Central memory CD8-positive, alpha-beta T cell (primary cell): ENCODE measurements at places on chromosomes 7 and 10.

DNA sequence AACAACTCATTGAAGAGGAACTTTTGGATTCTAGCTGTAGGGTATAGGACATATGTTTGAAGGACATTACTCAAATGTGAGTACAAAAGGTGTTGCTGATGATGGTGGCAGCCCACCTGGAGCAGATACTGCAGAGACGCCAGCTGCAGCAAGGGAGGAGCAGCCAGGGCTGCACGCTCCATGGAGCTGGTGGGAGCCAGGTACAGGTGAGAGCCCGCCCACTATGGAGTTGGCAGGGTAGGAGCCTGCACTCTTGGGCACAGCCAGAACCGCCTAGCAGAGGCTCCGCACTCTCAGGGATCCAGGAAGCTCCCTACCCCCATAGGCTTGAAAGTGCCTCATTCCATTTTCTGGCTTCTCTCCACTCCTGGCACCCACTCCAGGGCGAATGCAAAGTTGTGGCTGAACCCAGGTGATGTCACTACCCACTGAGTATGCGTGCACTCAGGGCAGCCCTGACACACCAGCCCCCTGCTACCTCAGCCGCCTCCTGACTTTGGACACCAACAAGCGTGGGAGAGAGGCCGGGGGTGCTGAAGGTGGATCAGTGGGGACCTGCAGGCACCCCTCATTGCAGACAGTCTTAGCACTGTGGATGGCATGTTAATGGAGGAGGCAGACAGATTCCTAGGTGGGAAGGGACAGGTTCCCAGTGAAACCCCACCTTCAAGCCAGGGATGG, 761.1 kb downstream of the IPMK start:
- no peak for DNase-seq

DNA sequence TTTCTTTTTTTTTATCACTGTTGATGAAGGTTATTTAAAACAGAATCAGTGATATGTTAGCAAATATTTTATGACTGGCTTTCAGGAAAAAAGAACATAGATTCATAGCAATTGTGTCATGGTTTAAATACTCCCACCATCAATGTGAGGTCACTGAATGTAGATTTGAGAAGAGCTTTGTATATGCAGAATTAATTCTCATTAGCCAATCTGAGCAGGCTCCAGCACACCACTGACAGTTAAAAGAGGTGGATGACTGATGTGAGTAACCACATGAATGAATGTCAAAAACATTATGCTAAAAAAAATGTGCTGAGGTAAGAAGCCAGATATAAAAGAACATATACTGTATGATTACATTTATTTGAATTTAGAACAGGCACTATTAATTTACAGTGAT, 174.8 kb upstream of the KAT6B start:
- DNase-seq, result no peak

DNA sequence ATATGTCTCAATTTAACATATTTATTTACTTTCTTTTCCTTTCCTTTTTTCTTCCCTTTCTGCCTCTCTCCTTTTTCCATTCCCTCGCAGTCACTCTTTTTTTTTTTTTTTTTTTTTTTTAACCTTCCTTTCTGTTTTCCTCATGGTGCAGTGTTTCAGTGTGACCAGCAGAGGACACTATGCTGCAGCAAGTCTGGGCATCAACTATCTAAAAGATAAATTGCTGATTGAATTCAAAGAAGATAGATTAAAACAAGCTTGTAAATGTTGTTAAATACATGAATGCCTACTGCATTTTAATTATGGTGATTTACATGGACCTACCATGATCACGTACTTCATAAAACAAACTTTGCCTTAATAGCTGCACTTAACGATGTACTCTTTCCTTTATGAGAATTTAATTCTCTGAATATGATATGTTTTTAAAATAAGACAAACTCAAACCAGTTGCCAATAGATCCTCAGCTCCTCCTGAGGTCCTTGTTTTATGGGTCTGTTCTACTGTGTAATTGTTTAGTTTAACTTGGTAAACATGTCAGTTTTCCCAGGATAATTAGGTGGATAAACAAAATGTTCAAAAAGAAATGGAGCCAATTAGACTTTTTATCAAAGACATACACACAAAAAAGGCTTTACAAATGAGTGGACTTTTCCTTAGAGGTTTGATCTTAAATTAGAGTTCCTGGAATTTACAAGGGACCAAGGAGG, 101.0 kb upstream of the AGR3 start:
- DNase-seq, result no peak

- peak; percentile 72 for DNase-seq
Measured at GRCh38 chr7:1044189-1045068, at the start of gene GPR146. GPR146 (plus strand) TSS chr7:1044546; CDS start chr7:1057516, 12,970 bp downstream.

GRCh38 chr10:18264466-18265050, 124.3 kb downstream of the CACNB2 start:
- DNase-seq, result no peak

GRCh38 chr7:151723321-151723720, 153.6 kb downstream of the PRKAG2 start:
- DNase-seq, result no peak

DNA sequence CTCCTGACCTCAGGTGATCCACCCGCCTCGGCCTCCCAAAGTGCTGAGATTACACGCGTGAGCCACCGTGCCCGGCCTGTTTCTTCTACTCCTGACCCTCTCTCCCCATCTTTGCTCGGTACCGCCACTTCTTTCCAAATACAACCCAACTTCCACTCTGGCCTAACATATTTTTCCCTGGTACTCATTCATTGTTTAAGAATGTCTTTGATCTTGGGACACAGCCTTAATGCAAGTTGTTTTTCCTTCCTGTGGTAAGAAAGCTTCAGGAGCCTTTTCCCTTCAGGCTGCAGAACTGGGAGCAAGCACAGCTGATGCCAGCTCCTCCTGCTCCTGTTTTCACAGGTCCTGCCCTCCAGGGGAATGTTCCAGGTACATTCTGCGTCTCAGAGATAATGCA, 13.7 kb downstream of the CALML3 start:
- no peak for DNase-seq

- DNase-seq, result no peak
Measured at GRCh38 chr7:935874-936385, 18.6 kb downstream of the ADAP1 start.

DNA sequence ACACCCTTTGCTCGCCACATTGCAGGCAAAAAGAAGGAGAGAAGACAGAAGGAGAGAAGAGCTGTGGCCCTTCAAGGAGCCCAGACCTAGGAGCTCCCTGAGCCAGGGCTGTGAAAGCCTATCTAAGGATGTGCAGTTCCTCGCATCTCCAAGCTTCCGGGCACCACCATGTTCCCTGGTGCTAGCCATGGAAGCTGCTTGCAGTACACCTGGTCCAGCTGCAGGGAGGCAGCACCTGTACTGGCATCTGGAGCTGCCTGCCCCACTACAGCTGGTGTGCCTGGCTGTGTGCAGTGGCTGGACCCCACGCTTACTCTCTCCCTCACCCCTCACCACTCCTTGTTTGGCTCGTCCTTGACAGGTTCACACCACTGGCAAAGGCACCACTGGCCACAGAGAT, 1111.8 kb upstream of the POT1 start:
- DNase-seq, result no peak

GRCh38 chr7:116802144-116802745, 60.1 kb upstream of the CAPZA2 start:
- DNase-seq, result no peak

GRCh38 chr10:12193193-12193592, 2.5 kb downstream of the NUDT5 start:
- no peak for DNase-seq

DNA sequence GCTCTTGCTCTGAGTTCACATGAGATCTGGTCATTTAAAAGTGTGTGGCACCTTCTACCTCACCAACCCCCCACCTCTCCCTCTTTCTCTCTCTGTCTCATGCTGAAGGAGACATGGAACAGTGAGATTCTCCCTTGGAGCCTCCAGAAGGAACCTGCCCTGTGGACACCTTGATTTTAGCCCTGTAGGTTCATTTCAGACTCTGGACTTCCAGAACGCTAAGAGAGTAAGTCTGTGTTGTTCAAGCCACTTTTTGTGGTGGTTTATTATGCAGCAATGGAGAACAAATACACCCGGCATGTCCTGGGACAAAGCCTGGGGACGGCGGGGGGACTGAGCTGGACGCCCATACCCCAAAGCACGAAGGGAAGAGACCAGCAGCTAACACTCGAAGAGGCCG, 20.7 kb upstream of the GIMAP8 start:
- peak; percentile 4 for DNase-seq

- DNase-seq, result no peak
Measured at GRCh38 chr10:125113691-125114371, 46.5 kb downstream of the CTBP2 start.

DNA sequence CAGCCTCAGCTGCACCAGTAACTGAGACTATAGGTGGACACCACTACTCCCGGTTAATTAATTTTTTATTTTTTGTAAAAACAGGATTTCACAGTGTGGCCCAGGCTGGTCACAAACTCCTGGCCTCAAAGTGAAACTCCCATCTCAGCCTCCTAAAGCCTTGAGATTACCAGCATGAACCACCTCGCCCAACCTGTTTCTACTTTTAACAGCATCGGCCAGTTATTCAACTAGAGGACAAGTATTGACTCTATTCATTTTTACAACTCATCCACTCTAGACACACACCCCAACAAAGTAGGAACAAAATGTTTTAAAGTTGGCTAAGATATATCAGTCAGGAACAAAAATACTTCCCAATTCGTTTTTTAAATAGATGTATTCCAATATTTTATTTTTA, 334.8 kb downstream of the PARD3 start:
- no peak for DNase-seq

DNA sequence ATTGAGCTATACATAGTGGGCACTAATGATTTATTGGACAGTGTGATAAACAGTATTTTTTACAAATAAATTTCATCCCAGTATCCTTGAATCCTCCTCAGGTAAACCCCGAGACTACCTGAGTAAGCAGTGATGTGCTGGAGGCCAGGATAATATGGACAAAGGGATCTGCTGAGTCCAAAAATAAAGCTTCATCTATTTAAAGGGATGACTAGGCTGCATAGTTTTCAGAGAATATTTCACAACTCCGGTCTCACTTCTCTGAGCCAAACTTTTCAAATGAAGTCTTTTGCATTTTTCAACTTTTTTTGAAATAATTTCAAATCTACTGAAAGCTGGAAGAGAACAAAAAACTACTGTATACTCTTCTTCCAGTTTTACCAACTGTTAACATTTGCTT, 2.5 kb downstream of the ACTR3B start:
- no peak for DNase-seq

GRCh38 chr7:99762680-99763327, 21.2 kb downstream of the CYP3A4 start:
- no peak for DNase-seq

DNA sequence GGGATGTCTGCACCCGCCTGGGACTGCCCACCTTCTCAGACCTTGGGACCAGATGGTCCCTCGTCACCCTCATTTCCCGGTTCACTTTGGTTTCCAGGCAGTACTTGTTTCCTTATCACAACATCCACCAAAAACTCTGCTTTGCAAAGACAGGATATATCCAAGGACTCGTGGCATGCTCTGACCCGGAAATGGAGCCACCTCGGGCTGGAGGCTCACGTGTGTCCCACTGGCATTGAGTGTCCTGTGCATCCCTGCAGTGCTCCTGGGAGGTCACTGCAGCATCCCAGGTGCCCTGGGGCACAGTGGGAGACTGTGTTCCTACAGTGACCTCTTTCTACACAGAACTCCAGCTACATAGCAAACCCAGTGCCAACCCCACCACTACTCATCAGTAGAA, 611.9 kb upstream of the FOXK1 start:
- DNase-seq, result no peak

DNA sequence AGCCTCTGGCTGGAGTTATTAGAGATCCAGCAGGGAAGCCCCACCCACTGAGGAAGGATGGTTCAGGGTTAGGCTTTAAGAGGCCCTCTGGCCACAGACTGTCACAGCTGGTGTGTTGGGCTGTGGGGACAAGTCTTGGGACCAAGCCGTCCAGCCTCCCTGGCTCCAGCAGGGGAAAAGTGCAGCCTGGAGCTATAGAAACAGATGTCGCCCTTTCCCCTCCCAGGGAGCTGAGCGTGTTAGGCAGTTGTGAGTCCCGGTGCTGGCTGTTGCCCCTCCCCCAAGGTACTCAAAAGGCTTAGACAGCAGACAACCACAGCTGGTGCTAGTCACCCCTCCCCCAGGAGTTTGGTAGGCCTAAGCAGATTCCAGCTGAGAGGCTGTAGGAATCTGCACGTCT, 143.4 kb downstream of the TMEM168 start:
- no peak for DNase-seq

DNA sequence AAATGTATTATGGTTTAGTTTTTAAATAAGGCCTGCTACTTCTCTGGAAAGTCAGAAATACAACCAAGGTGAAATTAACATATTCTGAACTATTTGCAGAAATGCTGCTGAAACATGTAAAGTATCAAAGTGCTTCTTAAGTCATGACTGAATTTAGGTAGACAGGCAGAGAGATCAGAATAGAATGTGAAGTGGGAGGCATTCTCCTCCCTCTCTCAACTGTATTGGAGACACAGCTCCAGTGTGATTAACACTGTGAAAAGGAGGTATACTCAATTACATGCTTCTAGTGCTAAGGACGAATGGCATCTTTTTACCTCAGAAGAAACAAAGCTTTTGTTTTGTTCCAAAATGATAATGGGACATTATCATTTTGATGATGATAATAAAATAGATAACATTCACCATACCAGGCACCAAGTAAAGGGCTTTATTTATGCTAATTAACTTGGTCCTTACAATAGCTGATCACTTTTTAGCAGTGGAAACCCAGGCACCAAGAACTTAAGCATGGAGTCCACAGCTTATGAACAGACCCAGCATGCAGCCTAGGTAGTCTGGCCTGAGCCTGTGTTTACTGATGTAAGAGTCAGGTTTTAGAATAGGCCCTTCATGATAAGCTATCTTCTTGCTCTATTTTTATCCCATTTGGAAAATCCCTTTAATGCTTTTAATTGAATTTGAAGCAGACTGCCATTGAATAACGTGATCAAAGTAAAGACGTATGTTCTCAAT, 26.0 kb downstream of the PPP1R9A start:
- no peak for DNase-seq

- no peak for DNase-seq
Measured at GRCh38 chr7:128954150-128954549, 16.4 kb downstream of the IRF5 start.

DNA sequence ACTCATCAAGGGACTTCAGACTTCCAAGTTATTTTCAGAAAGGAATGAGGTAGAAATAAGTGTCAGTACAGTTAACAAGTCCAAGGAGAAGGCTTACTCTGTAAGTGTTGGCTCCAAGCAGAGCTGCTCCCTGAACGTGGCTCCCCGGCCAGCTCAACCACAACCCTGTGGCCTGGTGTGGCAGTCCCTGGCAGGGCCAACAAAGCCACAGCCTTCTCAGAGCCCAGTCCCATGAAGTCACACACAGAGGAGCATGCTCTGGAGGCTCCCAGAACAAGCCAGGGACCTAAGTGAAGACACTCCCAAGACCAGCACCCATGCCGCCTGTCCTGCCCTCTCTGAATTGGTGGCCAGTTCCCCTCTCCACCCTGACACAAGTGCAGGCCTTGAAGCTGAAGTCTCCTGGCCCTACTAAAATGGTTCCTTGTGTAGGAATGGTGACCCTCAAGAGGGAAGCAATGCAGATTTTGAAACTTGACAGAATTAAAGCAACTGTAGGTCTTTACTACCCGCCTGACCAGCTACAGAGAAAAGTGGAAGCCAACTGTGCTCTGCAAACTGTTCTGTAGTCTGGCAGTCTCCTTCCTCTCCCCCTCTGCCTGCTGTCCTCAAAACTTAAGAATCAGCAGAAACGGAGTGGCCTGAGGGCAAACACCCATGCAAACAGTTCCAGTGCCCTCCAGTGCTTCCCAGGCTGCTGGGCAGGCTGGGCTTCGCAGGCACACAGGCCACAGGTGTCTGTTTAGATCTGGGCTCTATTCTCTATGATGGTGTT, 51.1 kb downstream of the NOD1 start:
- DNase-seq, result no peak
